ENCODE measurements at places on chromosomes 12 and 14.
A peak's percentile ranks its signal among the peaks of the same experiment; 100 is the strongest.

- no peak for DNase-seq
Measured at GRCh38 chr12:1808798-1809480, 11.4 kb upstream of the LRTM2 start.

DNA sequence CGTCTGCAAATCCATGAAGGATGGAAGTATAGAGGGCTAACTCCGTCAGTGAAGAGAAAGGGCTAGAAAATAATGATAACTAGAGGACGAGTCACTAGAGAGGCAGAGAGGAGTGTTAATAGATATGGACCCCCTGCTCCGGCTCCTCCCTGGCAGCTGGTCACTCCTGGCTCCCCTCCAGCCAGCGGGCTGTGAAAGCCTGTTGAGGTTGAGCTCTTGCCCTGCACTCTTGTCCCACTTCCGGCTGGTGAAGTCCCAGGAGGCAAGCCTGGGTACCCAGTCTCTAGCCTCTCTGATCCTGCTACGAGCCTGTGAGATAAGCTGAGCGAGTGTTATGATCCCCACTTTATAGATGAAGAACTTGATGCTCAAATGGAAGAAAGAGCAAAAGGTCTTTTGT is 90.3 kb downstream of the RFX4 start:
- DNase-seq, result no peak

GRCh38 chr12:50551866-50552265 is 47.1 kb downstream of the DIP2B start:
- DNase-seq, result no peak

DNA sequence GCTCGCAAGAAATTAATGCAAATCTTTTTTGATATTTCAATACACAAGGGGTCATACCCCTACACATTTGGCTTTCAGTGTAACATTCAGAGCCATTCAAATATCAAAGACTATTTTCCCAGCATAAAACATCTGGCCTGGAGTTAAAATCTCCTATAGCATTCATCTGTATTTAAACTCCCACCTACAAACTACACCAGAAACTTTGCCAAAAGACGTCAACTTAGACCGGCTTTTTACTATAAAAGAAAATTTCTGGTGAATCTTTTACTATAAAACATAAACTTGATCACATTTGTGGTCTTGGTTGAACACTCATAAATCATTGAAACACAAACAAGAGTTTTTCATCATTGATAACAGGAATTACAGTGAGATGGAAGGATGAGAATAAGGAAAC is 473.3 kb upstream of the DCN start:
- DNase-seq, result no peak

GRCh38 chr12:50690925-50691324 is 73.0 kb upstream of the ATF1 start:
- no peak for DNase-seq

DNA sequence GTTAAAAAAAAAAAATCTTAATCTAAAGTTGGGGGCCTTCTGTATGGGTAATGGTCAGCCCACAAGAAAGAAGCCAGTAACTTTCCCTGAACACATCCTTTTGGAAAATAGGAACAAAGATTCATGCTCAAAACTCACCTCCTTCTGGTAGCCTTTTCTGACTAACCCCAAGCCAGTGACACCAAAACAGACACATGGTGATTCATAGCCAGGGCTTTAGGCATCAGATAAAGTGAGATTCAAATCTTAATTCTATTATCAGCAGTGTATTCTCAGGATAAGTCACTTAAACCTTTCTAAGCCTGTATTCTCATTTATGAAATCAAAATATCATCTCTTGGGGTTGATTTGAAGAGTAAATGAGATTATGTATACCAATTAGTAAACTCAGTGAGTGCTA is 4.9 kb downstream of the ATP5MC2 start:
- no peak for DNase-seq

DNA sequence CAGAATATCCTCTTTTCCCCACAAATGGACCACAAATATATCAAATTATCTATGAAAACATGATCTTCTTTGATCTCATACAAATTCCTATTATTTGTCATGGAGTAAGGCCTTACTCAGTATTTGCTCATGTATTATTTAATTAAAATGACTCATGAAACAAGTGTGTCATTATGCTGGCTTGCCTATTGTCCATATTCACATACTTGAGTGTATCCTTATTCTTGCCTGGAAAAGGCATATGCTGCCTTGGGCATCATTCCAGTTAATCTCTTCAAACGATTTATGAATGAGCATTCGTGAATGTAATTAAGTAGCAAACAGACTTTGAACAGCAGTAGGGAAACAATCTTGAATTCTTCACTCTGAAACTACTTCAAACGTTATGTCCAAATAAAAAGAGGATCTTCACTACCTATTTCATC is 22.6 kb upstream of the SNRPF start:
- DNase-seq, result no peak

GRCh38 chr14:77032491-77032843 is 4.0 kb upstream of the IRF2BPL start:
- DNase-seq, result no peak

DNA sequence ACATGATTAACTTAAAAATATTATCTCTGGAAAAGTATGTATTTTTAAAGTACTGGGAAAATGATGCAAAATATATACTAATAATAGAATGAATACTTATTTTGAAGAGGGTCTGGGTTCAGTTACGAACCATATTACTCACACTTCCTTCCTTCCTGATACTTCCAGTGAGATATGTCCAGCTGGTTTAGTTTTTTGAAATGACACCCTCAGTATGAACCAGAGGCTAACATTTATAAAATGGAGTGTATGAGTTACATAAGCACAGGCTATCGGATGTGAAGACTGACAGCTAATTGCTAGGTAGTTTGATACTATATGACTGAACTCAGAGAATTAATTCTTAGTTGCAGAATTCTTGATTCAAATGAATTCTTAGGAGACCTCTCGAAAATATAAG is 122.9 kb downstream of the OTOGL start:
- no peak for DNase-seq

DNA sequence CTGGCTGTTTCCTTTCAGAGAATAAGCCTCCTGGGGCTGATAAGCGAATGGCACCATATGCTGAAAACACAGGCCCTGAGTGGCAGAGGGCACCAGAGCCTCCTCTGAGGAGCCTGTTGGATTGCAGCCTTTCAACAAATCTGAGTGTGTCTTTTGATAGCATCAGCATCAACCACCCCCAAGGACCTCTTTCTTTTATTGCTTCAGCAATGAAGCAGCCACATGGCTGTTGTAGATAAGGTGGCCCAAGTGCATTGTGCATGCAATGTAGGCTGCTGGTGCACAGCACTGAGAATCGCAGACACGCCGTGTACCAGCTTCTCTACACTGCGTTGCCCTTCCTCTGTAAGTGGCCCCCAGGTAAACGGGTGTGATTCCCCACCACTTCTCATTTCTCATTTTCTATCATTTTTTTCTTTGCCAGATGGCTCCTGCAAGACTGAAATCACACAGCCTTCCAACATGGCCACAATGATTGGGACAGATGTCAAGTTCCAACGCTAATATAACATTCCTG is 191.7 kb downstream of the DAD1 start:
- DNase-seq, result no peak

DNA sequence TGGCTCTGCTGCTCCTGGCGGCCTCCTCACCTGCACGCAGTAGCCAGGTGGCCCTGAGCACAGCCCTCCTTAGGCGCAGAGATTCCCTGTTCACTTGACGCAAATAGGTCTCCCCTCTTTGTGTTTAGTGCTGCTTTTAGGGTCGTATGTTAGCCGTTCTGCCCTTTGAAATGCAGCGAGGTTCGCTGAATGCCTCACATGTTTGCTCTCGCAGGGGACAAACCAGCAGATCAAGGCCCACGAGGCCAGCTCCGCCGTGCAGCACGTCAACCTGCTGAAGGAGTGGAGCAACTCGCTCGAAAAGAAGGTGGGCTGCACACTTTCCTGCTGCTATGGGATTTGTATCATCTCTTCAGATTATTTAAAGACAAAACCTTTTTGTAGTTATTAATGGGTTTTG is 31.4 kb upstream of the AMN start:
- DNase-seq, result no peak

DNA sequence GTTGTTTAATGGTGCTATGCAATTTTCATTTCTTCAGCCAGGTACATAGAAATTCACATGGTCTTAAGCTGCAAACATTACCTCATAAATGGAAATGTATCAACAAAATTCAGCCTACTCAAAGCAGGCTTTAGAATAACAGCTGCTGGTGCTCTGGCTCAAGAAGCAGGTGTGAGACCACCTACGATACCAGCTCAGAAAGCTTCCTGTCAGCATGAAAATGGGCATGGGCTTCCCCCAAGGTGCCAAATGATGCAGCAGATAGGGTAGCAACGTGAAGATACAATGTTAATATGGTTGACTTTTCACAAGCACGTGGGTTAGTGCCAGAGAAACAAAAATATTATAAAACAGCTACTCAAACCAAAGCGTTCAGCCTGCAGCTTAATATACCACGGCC is 343.4 kb upstream of the PRICKLE1 start:
- no peak for DNase-seq

DNA sequence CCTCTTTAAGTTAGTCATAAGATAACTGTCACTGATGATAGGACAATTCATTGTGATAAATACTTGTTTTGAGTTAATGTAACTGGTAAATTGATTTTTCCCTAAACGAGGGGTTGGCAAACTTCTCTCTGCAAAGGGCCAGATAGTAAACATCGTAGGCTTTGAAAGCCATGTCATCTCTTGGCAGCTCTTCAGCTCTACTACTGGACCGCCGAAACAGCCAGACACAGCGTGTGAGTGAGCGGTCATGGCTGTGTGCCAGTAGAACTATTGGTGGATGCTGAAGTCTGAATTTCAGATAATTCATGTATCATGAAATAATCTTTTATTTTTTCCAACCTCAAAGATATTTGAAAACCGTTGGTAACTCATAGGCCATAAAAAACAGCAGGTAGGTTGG is 9.9 kb downstream of the PIWIL1 start:
- no peak for DNase-seq

GRCh38 chr12:62021808-62022207 is 238.4 kb upstream of the USP15 start:
- no peak for DNase-seq

DNA sequence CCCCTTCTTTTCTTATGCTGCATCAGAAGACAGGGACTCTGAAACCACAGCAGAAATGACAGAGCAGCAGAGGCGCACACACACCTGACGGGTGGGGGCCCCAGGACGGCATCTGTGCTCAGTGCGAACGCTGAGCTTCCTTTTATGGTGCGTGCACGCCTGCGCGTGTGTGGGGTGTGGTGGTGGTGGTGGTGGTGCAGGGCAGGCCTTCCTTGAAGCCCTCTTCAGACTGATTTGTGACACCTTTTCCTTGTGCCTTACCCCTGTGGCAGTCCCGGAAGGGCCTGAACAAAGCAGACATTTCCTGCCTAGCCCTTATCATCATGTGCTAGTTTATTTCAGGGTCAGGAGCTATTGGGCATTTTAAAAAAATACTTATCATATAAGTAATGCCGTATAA is 75.7 kb downstream of the TSPAN9 start:
- no peak for DNase-seq

- peak; percentile 29 for DNase-seq
Measured at GRCh38 chr12:108495054-108495453, 20.0 kb upstream of the FICD start.

DNA sequence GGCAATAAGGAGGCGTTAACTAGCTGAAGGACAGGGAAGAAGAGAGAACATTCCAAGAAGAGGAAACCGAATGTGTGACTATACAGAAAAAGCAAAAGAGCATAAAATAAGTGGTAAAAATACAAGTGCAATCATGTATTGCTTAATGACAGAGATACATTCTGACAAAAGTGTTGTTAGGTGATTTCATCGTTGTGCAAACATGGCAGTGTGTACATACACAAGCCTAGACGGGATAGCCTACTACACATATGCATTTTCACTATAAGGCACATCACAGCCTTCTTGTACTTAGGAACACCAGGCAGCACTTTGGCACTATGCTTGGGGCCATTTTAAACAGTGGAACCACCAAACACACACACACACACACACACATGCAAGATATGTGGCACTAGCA is 299.3 kb downstream of the BCAT1 start:
- no peak for DNase-seq

- no peak for DNase-seq
Measured at GRCh38 chr14:39265033-39265432, 31.3 kb downstream of the MIA2 start.

DNA sequence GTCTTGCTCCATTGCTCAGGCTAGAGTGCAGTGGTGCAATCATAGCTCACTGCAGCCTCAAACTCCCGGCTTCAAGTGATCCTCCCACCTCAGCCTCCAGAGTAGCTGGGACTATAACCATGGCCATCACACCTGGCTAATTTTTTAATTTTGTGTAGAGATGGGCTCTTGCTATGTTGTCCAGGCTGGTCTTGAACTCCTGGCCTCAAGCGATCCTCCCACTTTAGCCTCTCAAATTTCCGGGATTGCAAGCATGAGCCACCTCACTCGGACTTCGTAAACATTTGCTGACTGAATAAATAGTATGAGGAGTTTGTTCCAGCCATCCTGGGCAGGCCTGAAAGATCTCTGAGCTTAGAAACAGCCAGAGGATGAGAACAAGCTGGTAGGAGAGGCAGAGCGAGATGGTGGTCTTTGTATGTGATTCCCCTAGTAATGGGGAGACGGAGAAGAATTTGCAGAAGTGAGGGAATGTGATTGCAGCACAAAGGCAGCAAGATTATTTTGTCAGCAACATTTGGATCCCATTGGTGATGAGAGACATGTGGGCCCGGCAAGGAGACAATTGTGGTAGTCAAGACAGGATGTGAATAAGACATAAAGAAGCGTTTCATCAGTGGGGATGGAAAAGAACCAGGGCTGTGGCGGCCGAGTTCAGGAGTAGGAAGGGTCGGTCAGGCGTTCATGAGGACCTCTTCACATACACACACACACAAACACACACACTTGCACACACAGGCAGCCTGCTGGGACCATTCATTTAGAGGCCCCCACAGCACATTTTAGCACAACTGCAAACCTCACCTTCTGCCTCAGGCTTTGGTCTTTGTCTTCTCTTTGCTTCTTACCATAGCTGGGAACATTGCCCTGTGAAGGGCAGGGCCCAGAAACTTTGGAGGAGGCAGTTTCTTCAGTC is 155.5 kb downstream of the ZFP36L1 start:
- no peak for DNase-seq

DNA sequence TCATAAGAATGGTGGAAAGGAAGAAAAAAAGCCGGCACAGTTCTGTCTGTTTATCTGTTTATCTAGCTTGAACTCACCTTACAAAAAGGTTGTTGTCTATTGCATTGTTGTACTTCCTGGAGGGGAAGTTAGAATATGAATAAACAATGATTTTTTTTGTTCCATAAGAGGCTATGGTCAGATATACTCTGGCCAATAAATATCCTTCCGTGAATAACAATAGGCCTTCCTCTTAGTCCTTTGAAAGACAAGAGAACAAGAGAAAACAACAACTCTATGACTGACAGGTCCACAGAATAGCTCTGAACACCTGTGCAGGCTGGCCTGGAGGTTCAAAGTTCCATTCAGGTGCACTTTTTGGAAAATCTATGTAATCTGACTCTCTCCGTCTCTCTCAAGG is 192.8 kb upstream of the KRR1 start:
- DNase-seq, result no peak

GRCh38 chr12:210277-211141 is 3.4 kb downstream of the SLC6A12 start:
- no peak for DNase-seq
